ENCODE measurements at places on chromosomes 6 and 20.

GRCh38 chr20:57795977-57796560 is 86.3 kb upstream of the PMEPA1 start:
- DNase-seq, result no peak

DNA sequence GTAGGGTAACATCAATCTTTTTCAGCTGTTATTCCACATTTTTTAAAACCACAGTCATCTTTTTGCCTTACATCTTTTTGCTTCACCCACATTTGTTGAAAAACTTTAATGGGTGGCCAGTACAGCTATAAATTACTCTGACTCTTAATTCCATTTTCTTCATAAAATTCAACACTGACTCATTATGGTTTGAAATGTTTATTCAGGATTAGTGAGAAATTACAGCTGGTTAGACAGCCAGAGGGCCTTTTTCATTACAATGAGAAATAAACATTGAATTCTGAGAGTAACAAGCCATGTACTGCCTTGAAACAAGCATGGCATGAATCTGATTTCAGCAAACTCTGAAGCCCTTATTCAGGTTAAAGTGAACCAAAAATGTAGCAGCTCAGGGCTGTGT is 19.5 kb downstream of the NDUFAF4 start:
- no peak for DNase-seq

GRCh38 chr6:30705620-30706019 is 11.5 kb downstream of the MDC1 start:
- no peak for DNase-seq

GRCh38 chr20:46433051-46433450 is 26.6 kb upstream of the ELMO2 start:
- no peak for DNase-seq
